Bronchus fibroblast of lung (primary cell): ENCODE measurements at places on chromosomes 7 and 10. TPM values are rescaled to one million over a fixed set of nuclear protein-coding genes. Genes with fewer than 3 reads are reported as not detected.

The NPC1L1 gene
- total RNA-seq, result not detected in 2 replicates

The PRF1 gene
- total RNA-seq, result not detected in 2 replicates

The ZEB1 gene
- 22.7 and 32.8 TPM in 2 replicates for total RNA-seq

The PLEKHS1 gene
- not detected in 2 replicates for total RNA-seq

The GCK gene
- total RNA-seq, result 0.74 and 0.84 TPM in 2 replicates

The SPDYE6 gene
- total RNA-seq, result not detected in 2 replicates

The PNLIPRP2 gene
- total RNA-seq, result not detected in 2 replicates

The CAV1 gene
- 569 and 638 TPM in 2 replicates for total RNA-seq

The ZNF488 gene
- 0.17 and 0.45 TPM in 2 replicates for total RNA-seq

The SMO gene
- 17.8 and 18.8 TPM in 2 replicates for total RNA-seq

The PAX4 gene
- total RNA-seq, result not detected in 2 replicates

The PRXL2A gene
- 16.4 and 23.7 TPM in 2 replicates for total RNA-seq

The TLX1 gene
- not detected in 2 replicates for total RNA-seq
